ENCODE measurements at places on chromosomes 5 and 9.
A peak's percentile ranks its signal among the peaks of the same experiment; 100 is the strongest.

DNA sequence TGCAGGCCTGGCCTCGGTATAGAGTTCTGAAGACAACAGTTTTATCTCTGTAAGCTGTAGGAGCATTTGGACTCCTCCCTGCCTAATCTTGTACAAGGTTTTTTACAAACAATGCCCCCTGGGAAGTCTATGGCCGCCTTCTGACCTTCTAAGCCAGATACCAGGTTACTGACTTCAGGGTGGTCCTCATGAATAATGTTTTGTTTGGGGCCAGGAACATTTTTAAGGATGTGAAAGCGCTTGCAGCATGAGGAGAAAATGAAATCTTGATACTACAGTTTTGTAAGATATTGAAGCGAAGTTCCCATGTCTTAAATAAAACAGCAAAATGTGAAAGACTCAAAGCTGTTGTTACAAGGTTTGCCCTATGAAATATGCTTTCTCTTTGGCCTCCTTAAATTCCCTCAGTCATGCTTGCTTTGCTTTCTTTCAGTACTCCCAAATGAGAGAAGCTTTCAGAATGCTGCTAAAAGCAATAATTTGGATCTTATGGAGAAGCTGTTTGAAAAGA lies 5.2 kb downstream of the ANKDD1B start:
- DNase-seq: no peak

- no peak for DNase-seq
These were observed 181.0 kb upstream of the GHR start for GRCh38 chr5:42242210-42242609.

- no peak for DNase-seq
These were observed 65.3 kb upstream of the CXCL14 start for GRCh38 chr5:135643881-135644766.

GRCh38 chr5:110201791-110202190 lies 512.1 kb downstream of the MAN2A1 start:
- DNase-seq: no peak

- DNase-seq: no peak
These were observed 48.3 kb downstream of the IARS1 start for GRCh38 chr9:92245005-92245797.

- DNase-seq: no peak
These were observed 52.4 kb downstream of the TMOD1 start for GRCh38 chr9:97553841-97554240.

DNA sequence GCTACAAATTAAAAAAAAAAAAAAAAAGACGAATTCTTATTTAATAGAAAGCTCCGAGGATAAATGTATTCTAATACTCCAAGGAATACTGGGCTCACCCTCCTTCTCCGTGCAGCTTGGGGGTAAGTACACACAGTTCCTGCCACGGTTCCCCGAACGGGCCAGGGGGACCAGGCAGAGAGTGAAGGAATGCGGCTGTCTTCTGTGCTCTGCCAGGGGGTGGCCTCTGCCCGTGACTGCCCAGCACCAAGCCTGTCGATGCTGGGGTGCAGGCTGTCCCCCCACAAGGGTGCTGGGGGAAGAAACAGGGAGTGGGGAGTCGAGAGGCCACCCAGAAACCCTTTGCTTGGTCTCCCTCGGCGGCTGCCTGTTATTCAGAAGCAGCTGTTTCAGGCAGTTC lies 410.1 kb upstream of the IRX1 start:
- DNase-seq: no peak

DNA sequence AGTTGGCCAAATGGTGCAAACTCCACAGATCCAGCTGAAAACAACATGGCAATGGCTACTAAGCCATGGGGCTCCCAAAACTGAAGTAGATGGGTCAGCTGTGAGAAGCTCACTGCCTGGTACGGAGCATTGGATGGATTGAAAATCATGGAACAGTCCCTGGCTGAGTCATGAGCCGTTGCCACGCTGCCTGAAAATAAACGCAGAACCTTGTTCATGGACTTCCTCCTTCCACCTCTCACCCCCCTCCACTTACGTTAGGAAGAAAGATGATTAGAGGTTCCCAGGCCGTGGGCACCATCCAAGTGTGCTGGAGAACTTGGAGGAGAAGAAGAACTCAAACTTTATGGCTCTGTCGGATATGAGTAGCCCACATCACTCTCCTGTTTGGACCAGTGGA lies 6.8 kb upstream of the DIPK1B start:
- DNase-seq: no peak

DNA sequence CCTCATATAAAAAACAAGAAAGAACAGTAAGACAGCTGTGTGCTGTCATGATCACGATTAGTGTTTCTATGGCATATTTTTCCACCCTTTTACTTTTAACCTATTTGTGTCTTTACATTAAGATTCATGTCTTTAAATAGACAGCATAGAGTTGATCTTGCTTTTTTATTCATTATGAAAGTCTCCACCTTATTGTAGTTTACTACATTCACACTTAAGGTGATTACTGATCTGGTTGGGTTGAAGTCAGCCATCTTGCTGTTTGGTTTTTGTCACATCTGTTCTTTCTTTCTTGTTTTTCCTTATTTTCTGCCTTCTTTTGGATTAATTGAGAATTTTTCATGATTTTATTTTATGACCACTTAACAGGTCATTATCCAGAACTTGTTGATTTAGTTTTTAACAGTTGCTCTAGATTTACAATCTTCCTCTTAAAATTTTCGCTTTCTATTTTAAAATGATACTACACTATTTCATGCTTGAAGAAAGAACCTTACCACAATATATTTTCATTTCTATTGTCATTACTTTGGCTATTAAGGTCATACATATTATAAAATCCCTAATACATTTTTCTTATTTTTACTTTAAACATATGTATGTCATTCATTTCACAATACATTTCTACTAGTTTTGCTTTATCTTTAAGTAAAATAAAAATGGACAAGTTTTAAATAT lies 292.5 kb downstream of the SH3GL2 start:
- DNase-seq: no peak

GRCh38 chr5:60507687-60508086 lies 192.3 kb downstream of the DEPDC1B start:
- no peak for DNase-seq

- DNase-seq: no peak
These were observed 82.9 kb downstream of the NREP start for GRCh38 chr5:111673891-111674626.

- DNase-seq: no peak
These were observed 156.8 kb downstream of the MAPKAP1 start for GRCh38 chr9:125549891-125550885.

GRCh38 chr5:169637085-169637548 lies at the start of gene DOCK2:
Gene DOCK2, plus strand, starts transcription at chr5:169637275. Its CDS starts 52 bp downstream, at chr5:169637327.
- no peak for DNase-seq

DNA sequence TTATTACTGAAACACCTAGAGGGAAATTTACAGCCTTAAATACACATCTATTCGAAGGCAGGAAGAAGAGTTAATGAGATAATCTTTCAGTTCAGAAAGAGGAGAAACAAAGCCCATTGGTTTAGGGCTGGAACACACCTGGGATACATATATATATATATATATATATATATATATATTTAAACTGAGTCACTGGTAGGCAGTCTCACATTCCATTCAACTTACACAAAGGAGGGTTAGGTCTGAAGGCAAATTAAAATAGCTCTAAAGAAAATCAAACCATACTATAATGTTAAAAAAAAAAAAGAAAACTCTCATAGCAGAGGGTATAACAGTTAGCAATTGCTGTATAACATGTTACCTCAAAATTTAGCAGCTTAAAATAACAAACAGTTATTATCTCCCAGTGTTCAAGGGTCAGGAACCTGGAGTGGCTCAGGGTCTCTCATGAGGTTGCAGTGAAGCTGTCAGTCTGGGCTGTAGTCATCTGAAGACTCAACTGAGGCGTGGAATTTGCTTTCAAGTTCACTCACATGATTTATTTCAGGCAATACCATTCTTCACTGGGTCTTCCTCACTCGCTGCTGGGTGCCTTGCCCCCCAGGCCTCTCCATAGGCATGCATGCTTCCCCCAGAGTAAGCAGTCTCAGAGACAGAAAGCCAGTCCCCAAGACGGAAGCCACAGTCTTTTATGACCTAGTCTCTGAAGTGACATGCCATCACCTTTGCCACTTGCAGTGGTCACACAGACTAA lies 332.8 kb downstream of the NSG2 start:
- no peak for DNase-seq

- no peak for DNase-seq
These were observed 83.3 kb downstream of the ZNF354C start for GRCh38 chr5:179143446-179143845.

DNA sequence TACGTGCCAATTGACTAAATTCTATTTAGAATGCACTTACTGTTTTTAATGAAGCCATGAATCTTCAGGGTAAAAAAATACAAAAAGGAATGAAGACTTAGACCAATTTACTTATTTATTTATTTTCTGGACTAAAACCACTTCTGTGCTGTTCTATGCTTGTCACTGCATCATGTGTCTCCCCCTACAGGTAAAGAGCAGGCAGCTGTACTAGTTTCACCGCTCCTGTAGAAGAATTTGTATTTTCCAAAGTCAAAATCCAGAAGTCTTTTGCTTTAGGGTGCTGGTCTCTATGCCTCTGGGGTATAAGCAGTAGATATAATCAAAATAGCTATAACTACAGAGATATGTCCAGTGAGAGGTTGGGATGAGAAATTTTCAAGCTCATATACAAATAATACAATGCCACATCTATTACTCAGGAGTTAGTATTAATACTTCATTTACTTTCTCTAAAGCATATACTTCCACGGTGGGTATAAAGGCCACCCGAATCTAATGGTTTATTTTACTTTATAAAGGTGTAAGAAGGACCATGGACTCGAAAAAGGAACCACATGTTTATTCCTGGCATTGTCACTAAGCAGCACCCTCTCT lies 591.5 kb downstream of the RAB3C start:
- DNase-seq: no peak

GRCh38 chr9:113837334-113837733 lies 38.8 kb upstream of the ZNF618 start:
- DNase-seq: no peak

- DNase-seq: no peak
These were observed 203.9 kb upstream of the VLDLR start for GRCh38 chr9:2417730-2418129.

- DNase-seq: no peak
These were observed 59.5 kb upstream of the PCSK1 start for GRCh38 chr5:96492459-96493047.

- peak; percentile 57 for DNase-seq
These were observed 37.3 kb upstream of the TRIO start for GRCh38 chr5:14105718-14106410.

- peak; percentile 53 for DNase-seq
These were observed at the start of gene RMND5B for GRCh38 chr5:178130576-178131445. Gene RMND5B, plus strand, starts transcription at chr5:178131014. Its CDS starts 7,106 bp downstream, at chr5:178138120.

GRCh38 chr9:78909566-78909965 lies 612.6 kb downstream of the PSAT1 start:
- no peak for DNase-seq

DNA sequence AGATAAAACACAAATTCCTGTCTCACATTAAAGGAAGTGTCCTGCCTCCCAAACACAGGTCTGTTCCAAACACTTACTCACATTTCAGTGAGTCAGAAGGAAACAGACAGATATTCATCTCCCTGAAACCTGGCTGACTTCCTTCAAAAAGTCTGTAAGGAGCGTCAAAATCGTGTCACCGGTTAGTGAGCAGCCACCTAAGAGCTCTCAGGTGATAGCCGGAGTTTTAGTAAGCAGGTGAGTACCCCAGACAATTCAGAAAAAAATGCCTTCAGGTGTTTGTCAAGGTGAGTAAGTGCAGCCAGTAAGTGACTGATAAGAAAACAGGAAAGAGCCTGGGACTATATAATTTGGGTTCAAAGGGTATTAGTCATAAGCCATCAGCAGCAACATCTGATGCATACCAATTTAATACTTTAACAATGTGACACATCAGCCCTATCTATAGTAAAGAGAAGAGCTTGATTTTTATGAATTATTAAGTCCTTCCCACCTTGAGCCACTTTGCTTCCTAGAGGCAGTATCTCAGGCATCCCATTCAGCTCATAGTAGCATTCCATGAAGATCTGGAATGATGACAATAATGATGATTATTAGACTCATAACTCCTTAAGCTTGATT lies 1.3 kb upstream of the ITGA2 start:
- no peak for DNase-seq

All from NCI-H1105 (cell line).